ENCODE measurements at places on chromosomes 2 and 18.

GRCh38 chr18:33804258-33804657, 226.2 kb downstream of the ASXL3 start:
- peak; percentile 43 for DNase-seq

GRCh38 chr2:26769089-26769761, 5.1 kb downstream of the SLC35F6 start:
- peak; percentile 38 for DNase-seq

GRCh38 chr2:224264259-224264658, 137.6 kb downstream of the FAM124B start:
- DNase-seq: no peak

DNA sequence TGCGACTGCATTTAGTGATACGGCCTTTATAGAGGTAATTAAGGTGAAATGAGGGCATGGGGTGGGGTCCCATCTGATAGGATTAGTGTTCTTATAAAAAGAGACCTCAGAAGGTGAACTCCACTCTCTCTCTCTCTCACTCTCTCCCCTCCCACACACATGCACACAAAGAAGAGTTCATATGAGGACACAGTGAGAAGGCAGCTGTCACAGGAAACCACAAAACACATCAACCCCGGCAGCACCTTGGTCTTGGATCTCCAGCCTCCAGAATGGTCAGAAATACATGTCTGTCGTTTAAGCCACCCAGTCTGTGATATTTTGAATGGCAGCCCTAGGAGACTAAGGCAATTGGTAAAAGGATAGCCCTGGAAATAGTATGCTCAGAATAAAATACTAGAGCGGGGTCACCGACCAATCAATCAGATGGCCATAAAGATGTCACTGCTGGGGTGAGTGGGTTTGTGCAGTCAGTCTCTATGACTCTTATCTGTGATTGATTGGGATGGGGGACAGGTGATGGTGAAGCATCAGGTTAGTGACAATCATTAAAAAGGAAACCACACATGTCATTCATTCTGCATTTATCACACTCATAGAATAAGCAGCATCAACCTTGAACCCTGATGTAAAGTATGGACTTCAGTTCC, 118.9 kb upstream of the POU3F3 start:
- no peak for DNase-seq

GRCh38 chr2:78431241-78431640, 594.3 kb upstream of the REG3G start:
- DNase-seq: no peak

GRCh38 chr2:212384027-212384426, 154.6 kb downstream of the ERBB4 start:
- DNase-seq: no peak

GRCh38 chr18:44986933-44987332, 306.2 kb downstream of the SETBP1 start:
- no peak for DNase-seq

DNA sequence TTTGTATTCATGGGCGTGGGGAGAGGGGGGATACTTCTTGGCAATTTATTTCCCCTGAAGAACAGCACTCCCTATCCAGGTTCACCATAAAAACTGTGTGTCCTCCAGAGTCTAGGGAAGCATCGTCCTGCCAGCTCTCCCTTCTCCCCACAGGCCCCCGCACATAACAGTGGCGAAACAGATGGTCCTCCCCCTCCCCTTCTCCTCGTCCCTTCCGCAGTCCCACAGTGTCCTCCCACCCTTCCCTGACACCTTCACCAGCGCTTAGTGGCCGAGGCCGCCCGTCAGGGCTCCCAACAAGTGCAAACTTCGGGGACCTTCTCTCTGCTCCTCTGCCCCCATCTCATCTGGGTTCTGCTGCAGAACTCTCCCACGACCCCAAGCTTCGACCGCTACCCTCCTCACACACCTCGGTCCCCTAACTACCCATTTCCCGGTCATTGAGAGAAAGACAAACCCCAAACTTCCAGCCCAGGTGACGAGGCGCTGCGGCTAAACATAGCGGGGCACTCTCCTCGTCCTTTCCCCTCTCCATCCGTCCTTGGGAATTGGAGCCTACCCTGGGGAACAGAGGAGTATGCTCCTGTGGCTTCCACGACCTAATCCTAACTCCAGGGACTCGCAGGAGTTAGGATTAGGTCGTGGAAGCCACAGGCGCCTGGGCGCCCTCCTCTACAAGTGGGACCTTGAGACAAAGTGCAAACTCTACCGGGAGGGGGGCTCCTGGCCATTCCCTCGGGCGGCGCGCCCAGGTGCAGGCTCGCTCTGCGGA, 971 bp downstream of the ZNF385B start:
- DNase-seq: no peak

GRCh38 chr2:74546004-74546403, 7.7 kb downstream of the LOXL3 start:
- no peak for DNase-seq

DNA sequence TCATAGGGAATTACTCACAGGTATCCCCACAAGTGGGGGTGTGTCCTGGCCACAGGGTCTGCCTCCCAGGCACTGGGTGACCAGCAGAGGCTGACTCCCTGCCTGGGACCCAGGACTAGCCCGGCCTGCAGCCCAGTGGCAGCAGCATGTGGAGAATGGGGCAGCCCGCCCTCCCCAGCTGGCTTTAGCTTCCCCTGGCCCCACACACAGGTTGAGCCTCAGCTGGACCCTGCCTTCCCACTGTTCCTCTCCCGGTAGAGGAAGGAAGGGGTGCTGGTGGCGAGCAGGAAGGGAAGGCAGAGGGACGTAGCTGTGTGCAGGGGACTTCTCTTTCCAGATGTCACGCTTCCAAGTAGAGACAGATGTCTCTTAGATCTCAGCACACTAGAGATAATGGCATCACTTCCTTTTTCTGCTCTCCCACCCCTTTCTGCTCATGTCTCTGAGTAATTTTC, 51.4 kb downstream of the EMILIN2 start:
- DNase-seq: no peak

- DNase-seq: no peak
Measured at GRCh38 chr2:18186816-18187613, 308.5 kb downstream of the KCNS3 start.

DNA sequence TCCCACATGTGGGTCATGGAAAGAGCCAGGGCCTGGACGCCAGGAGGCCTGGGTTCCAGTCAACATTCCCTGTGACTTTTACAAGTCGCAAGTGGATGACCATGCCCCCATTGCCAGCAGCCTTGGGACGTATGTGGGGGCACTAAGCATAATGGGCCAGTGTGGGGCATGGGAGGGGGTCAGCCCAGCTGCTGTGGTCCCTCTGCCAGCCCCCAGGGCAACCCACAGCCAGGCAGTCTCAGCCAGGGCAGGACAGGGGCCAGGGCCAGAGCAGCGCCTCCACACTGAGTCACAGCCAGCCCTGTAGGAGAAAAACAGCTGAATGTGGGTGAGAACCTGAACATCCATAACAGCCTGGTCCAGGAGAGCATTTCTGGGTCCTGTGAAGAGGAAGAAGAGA, 173.2 kb downstream of the GFPT1 start:
- DNase-seq: no peak

DNA sequence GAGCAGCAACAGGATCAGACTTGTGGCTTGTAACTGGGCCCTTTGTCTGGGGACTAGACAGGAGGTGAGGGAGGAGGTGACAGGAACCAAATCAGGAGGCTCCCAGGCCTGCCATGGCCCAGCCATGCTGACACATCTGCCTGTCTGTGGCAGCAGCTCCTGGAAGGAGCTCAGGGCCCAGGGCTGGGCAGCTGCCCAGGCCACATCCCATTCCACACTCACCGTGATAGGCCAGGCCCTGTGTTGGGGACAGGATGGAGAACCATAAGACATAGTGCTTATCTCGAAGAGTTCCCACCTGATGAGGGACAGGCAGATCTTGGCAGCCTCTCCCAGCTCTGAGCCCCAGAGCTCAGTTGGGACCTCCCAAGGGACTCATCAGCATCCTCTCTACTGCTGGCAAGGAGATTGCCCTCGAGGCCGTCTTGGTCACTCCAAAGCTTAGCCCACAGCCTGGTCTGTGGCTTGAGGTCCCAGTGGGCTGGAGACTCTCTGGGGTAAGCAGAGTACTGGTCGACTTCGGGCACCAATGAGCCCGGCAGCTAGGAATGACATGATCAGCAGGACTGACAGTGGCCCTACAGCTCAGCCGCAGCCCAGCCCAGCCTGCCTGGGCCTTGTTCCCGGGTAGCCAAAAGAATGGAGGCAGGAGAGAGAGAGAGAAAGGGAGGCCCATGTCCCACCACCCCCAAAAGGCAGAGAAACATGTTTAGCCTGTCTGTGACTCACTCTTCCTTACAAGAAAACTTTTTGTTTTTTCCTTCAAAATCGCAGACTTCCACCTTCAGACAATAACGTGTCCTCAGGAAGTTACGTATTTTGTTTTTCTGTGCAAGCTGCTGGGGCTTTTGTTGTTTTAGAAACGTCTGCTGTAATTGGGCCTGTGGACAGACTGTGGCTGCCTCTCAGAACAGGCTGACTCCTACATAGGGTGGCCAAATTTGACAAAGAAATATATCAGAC, 82.1 kb downstream of the HS1BP3 start:
- no peak for DNase-seq

GRCh38 chr18:55252053-55252675, 292.9 kb upstream of the CCDC68 start:
- DNase-seq: peak; percentile 33

- no peak for DNase-seq
Measured at GRCh38 chr2:28011322-28011737, 120.8 kb downstream of the BABAM2 start.

GRCh38 chr18:48657447-48658120, 118.8 kb downstream of the CTIF start:
- DNase-seq: no peak

DNA sequence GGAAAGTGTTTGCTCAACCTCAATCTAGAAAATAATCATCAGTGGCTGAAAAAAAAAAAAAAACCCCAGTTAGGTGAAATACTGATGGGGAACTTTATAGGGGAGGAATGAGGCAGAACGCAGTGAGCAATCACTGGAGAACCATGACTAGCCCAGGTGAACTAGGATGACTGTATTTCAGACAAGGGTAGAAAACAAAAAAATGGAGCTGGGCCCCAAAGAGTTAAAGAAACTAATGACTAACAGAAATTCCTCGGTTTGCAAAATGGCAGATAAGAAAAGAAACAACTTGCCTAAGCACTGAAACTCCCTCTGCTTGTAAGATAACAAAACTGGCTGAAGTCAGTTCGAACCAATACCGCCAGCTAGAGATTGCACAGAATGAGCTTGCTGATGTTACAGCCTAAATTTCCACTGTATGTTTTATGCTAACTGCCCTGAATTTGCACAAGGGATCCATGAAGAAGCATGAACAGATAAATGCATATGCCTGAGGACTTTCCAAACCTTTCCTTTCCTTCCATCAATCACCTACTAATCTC, 245.9 kb downstream of the METTL4 start:
- no peak for DNase-seq

DNA sequence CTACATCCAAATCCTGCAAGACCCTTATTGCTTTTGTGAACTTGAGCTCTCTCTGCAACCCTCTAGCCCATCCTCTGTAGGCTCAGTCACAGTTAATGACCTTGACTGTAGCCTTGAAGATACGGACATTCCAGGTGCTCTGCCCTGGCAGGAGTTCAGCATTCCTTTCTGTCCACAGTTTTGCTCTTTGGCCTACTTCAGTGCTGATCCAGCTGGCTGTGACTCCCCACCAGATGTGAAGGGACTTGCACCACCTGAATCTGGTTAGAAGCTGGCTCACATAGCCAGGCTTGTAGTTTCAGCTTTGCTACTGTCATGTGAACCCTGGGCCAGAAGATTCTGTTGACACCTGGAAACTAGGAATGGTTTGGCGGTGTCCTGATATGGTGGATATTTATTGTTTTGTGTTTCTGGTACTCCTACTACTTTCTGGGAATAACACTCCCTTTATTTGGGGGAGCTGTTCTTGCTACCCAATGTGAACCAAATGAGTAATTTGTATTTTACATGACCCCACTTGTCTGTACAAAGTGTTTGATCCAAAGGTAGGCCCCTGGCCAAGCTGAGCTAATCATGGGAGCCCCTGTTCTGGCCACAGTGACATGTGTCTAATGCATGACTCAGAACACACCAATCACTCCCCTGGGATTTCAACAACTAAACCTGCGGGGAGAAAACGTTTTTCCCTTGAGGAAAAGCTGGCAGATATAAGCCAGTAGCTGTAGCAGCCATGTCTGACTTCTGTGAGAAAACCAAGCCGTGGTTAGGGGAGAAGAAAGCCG, 73.4 kb downstream of the CDCA7 start:
- DNase-seq: peak; percentile 78

GRCh38 chr2:12959935-12960334, 243.2 kb downstream of the TRIB2 start:
- DNase-seq: no peak

DNA sequence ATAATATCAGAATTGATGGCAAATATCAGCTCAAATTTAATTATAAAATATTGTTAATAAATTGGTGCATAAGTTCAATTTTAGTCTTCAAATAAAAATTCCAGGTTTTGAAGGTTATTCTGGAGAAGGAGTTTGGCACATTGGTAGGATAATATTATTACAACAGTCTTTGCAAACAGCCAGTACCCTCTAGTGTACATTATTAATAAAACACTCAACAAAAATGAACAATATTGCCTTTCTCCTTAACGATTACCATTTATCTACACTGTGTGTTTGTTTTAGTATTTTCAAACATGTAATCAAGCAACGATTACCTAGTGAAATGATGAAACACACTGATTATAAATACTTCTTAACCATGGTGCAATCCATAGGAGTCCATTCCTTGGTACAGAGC, 334.0 kb upstream of the FSIP2 start:
- DNase-seq: no peak

DNA sequence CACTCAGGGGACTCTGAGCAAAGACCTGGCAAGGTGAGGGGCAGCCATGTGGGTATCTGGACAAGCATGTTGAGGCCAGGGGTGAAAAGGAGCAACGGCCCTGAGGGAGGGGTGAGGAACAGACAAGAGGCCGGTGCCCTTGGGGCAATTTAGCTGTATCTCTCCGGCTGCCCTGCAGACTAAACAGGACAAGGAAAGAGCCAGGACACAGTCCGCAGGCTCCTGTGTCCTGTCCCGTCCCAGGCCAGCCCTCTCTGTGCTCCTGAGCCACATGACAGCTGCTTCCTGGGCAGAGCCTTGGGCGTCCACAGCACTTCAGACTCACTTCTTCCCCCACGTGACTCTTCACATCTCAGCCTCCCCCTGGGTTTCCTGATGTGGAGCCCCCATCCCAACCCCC, 206.1 kb downstream of the KLHL29 start:
- DNase-seq: no peak

- no peak for DNase-seq
Measured at GRCh38 chr2:192215096-192215877, 20.6 kb upstream of the TMEFF2 start.

DNA sequence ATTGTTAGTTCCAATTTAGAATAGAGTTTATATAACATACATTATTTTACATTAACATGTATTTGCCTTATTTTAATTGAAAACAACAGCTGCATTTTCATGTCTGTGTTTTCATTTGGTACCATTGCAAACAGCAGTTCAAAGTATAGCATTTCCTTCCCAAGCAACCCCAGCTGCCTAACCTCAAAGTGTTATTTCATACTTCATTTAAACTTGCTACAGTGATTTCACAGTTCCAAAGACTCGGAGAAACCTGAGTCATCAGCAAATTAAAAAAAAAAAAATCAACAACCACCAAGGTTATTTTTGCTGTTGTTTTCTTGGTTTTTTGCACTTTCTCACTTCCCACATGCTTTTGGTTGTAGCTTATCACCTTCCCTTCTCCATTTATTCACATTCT, 236.5 kb upstream of the SPHKAP start:
- DNase-seq: peak; percentile 5

GRCh38 chr18:26503382-26503781, 45.0 kb downstream of the KCTD1 start:
- DNase-seq: no peak

GRCh38 chr2:42685303-42685702, 78.6 kb downstream of the OXER1 start:
- DNase-seq: no peak
